GM23248 (cell line): ENCODE measurements at places on chromosomes 2 and 18. TPM values are rescaled to one million over a fixed set of nuclear protein-coding genes. Genes with fewer than 3 reads are reported as not detected.

The ATOH8 gene
- total RNA-seq: 40.7 and 50.1 TPM in 2 replicates

The VWA3B gene
- total RNA-seq: not detected in 2 replicates

The TET3 gene
- 2.9 and 4.3 TPM in 2 replicates for total RNA-seq

The ALK gene
- total RNA-seq: under 0.01 TPM in 1 of 2 replicates, not detected in the other

The GREB1L gene
- total RNA-seq: 3.0 and 3.3 TPM in 2 replicates

The CHRNA1 gene
- not detected in 2 replicates for total RNA-seq

The DAPL1 gene
- total RNA-seq: not detected in 2 replicates

DNA sequence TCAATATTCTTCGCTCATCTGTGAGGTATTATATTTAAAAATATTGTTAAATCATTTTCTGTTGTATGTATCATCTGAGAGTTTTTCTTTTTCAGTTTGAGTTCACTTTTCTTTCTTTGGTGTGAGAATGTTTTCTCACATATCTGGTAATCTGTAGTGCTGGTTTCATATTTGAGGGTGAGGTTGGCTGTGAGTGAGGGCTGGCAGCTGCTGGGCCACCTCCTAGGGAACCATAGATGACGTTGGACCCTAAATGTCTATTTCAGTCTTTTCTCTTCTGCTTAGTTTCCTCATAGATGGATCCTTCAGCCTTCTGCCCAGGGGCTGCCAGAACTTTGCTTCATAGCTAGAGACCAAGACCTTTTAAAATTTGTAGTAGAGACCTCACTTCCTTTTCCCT, 33.5 kb downstream of the MGAT5 start:
- no peak for DNase-seq

- no peak for DNase-seq
Measured at GRCh38 chr18:13223311-13224143, 5.0 kb downstream of the LDLRAD4 start.

GRCh38 chr2:160336105-160336504, 136.0 kb upstream of the ITGB6 start:
- DNase-seq: peak; percentile 54

DNA sequence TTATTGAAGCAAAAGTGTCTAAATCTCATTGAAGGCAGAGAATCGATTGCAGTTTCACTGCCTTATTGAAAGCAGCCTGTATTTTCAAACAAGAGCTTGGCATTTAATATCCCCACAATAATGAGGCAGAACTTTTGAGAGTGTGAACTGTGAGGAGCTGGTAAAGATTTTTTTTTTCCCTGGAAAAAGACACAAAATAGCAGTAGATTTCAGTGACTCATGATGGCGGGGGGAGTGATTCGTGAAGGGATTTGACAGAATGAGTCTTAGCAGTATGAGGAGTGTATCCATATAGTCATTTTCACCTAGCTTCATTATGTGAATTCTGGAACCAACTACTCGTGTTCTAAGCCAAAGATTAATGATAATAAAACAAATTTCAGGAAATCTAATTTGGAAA, 242.9 kb downstream of the ARL6IP6 start:
- DNase-seq: no peak

- DNase-seq: no peak
Measured at GRCh38 chr2:33917252-33917651, 318.2 kb upstream of the FAM98A start.

DNA sequence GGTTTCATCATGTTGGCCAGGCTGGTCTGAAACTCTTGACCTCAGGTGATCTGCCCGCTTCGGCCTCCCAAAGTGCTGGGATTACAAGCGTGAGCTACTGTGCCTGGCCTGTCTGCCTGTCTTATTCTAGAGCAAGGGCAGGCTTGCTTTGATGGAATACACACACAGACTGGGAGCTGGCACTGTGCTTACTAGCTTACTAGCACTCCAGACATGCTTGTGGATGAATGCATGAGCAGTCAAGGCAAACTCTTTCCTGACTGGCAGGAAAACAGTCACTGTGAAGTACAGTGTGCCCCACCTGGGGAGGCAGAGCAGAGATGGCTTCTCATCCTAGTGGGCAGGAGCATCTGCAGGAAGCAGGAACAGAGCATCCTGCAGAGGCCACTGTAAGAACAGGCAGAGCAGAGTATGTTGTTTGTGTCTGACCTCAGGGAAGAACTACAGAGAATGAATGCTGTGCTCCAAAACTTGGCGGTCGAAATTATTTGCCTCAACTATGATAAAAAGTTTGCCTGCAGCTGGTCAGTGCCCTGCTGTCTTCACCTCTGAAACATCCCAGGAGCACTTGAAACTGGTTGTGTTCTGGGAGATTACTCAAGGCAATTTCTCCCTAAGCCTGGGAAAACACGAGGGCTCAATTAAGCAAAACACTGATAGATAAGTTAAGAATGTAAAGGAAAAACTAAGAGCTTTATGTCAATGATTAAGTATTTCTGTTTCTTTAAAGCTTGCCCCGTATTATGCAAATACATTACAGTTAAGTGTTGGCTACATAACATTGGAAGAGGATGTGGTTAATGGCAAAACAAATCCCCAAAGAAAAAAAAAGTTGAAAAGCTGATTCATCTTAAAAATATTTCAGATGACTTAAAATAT, 102.4 kb downstream of the VAPA start:
- peak; percentile 95 for DNase-seq

DNA sequence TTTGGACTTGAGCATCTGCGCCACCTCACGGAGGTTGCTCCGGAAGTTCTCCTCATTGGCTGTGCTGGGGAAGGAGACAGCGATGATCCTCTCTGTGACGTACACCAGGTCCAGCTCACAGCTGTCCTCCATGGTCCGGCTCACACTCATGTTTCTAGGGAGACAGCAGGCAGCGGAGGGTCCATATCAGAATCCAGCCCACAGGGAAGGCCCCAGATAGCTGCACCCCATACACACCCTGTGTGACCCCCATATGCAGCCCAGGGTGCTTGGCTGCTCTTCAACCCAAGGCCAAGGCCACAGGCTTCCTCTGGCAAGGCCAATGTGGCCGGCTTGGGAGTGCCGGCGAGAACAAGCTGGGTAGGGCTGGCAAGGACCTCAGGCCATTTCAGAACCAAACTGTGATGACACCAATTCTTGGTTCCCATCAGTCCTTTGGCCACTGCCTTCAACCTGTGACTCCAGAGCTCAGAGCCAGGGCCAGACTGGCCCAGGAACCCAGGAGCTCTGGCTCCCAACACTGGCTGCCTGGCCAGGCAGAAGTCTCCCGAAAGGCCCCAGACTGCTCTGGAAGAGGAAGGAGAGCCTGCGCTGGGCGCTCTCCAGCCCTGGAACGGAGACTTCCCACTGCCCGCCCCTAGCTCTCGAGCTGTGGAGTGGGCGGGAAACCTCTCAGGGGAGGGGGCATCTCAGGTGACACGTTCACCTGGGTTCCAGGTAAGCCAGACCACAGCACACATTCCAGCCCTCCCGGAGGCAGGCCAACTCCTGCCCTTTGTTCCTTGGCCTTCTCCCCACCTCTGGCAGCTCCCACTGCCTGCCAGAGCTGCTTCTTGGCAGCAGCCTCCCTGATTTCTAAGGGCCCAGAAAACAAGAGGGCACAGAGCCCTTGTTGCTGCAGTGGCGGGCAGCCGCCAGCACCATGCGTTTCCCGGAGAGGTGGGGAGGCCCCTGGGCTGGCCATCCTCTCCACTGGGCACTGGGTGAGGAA, 104.7 kb downstream of the TNS1 start:
- no peak for DNase-seq

DNA sequence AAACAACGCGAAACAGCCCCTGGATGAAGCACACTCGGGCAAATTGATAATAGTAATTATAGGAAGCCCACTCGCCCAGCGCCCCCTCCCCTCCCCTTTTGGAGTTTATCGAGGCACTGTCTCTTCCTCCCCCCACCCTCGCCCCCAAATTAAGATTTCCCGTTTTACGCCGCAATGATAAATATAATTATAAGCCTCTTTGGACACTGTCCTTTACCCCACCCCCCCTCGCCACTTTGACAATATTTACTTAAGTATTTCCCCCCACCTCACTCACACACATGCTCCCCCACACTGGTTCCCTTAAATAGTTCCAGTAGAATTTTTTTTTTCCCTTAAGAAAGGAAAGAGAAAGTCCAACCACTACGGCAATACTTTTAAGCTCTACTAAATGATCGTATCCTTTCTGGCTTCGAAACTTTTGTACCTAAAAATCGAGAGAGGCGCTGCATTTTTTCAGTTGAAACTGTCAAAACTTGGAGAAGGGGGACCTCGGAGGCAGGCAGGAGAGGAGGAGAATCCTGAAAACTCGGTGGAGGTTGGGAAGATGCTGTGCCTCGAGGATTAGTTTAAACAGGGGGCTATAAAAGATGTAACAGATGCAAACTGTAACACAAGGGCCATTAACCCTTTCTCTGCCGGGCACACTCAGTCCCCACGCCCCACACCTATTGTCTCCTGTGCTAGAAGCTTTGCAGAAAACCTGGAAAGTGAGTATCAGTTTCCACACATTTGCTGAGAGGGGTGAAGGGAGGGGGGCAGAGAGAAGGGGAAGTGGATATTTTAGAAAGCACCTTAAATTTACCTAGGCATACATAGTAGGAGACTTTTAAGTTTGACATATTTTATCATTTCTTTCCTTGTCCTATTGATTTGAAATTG, 1.8 kb downstream of the ZEB2 start:
- peak; percentile 64 for DNase-seq

- DNase-seq: no peak
Measured at GRCh38 chr2:180539541-180539940, 440.9 kb upstream of the UBE2E3 start.

- DNase-seq: no peak
Measured at GRCh38 chr2:65880436-65880835, 448.0 kb upstream of the SPRED2 start.

- DNase-seq: peak; percentile 31
Measured at GRCh38 chr18:58599106-58599505, 29.8 kb downstream of the ALPK2 start.

- DNase-seq: no peak
Measured at GRCh38 chr2:239975665-239976064, 49.5 kb downstream of the NDUFA10 start.

DNA sequence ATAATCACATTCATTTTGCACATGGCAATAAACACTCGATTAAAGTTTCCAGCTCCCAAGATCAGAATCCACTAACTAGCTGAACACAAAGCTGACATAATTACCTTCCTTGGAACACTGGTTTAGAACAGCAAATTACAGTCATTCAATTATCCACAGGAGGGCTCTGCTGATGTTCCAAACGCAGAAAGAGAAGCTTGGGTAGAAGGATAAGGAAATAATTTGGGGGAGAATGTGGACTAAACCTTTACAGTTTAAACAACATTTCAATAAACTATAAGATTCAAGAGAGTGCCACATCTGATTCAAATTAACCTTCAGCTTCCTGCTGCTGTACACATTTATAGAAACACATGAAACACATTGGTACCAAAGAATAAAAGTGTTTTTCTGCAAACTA, 67.8 kb upstream of the ARL4C start:
- DNase-seq: peak; percentile 60

DNA sequence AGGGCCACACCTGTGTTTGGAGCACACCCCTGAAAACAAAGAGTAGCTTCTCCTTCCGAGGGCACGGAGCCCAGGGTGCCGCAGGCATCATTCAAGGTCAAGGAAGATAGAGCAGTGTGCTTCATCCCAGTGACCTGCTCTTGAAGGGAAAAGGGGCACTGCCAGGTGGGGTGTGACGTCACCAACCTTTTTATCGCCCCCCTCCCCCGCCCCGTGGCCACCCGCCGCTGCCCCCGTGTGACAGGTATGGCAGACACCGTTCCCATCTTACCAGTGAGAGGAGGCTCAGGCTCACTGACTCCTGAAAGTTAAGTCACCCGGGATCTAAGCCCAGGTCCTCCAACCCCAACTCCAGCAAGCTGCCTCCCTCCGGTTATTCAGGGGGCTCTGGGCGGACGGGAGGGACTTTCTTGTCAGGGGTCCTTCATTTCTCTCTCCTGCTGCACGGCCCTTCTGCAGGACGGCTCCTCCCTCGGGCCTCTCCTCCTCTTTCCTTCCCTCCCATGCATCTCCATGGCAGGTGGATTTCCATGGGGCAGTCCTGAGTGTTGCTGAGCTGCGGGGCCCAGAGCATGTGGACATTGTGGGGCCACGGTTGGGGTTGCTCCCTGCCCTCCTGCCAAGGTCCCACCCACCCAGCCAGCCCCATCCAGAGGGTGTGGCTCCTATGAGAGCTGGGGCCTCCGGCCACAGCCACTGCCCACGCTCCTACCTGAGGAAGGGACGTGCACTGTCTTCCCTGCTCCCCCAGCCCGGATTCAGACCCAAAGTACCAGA, 114.1 kb upstream of the HDAC4 start:
- no peak for DNase-seq

- DNase-seq: no peak
Measured at GRCh38 chr2:163077241-163077640, 238.7 kb upstream of the KCNH7 start.

- no peak for DNase-seq
Measured at GRCh38 chr2:12776521-12776961, 59.8 kb downstream of the TRIB2 start.

- no peak for DNase-seq
Measured at GRCh38 chr2:25365241-25365640, 23.5 kb upstream of the DNMT3A start.

DNA sequence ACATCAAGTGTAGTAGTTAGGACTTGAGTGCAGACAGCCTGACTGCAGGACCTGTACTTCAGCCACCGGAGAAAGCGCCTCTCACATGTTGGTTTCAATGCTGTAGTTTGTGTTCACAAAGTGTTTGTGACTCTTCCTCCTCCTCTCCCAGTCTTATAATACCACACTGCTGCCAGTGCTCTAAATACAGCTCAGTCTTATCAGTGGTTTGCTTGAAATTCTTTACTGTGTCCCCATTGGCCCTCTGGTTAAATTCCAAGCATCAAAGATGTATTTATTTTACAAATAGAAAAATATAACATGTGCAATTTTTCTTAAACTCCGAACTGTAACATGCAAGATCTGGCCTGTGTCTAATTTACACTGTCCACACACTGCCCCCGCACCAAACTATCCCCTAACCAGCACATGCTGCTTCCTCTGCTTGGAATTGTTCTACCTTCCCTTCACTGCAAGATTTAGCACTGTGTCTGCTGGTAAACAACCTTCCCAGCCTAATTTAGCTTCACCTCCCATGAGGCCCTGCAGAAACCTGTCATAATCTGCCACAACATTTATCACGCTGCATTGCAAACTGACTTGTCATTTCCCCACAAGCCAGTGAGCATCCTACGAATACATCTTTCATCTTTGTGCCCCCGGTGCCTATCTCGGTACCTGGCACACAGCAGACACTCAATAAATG, 77.1 kb downstream of the SUMO1 start:
- no peak for DNase-seq

DNA sequence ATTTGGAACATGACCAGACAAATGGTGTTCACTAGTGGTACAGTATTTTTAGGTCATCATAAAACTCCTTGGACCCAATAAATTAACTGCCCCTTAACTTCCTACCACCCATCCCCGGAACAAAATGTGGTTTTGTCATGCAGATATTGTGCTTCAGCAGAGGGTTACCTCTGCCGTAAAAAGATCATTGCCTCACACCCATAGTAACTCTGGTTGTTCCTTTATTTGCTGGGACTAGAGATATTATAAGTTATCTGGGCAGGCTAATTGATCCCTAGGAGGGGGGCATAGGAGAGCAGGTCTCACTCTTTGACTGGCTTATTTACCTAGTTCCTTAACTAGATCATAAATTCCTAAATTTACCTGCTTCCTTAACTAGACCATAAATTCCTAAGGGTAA, 1343.9 kb upstream of the CHAC2 start:
- DNase-seq: no peak
